HEK293T (cell line): ENCODE measurements at places on chromosomes 5 and 9.
A peak's percentile ranks its signal among the peaks of the same experiment; 100 is the strongest.

DNA sequence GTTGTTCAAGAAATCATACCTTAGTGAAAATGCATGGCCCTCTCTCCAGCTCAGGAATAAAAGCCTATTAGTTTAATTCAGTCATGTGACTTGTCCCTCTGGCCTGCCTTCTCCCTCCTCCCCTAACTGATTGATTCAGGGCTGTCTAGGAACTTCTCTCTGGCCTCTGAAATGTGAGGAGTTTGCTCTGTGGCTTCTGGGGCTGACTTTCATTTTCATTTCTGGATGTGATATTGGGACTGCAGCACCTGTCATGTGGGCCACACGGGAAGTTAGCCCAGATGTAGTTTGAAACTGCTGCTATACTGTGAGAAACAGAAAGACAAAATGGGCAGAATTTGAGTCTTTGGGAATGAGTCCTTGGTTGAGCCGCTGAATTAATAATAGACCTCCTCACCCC, 44.8 kb downstream of the PARP8 start:
- DNase-seq: peak; percentile 21

- DNase-seq: no peak
Observed at GRCh38 chr9:37338218-37338617, 84.3 kb upstream of the GRHPR start.

DNA sequence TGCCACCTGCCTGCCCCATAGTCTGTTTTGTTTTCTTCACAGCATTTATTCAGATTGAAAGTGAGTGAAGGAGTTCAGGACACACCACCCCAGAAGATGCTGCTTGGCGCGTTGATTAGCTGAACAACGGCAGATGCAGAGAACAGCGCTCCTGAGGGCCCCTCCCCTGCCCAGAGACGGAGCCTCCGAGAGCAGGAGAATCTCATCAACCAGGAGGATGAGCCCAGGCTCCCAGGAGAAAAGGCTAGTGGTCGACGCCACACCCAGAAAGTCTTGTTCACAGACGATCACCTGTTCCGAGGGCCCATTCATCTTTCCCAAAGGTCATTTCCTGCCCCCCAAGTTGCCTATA, 180.4 kb upstream of the PPP1R26 start:
- DNase-seq: no peak

DNA sequence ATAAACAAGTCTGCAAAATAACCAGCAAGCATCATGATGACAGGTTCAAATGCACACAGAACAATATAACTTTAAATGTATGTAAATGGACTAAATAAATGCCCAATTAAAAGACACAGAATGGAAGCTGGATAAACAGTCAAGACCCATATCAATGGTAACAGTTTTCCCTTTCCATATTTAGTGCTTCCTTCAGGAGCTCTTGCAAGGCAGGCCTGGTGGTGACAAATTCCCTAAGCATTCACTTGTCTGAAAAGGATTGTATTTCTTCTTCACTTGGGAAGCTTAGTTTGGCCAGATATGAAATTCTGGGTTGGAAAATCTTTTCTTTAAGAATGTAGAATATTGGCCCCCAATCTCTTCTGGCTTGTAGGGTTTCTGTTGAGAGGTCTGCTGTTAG, 120.2 kb upstream of the RASA1 start:
- no peak for DNase-seq

- no peak for DNase-seq
Observed at GRCh38 chr5:77785229-77785628, 9.1 kb upstream of the TBCA start.

- no peak for DNase-seq
Observed at GRCh38 chr9:81814794-81815464, 113.3 kb upstream of the SPATA31D4 start.

- DNase-seq: no peak
Observed at GRCh38 chr5:177546258-177546741, 8.1 kb downstream of the FAM193B start.
